ENCODE measurements at places on chromosomes 7 and 10.
A peak's percentile ranks its signal among the peaks of the same experiment; 100 is the strongest.

DNA sequence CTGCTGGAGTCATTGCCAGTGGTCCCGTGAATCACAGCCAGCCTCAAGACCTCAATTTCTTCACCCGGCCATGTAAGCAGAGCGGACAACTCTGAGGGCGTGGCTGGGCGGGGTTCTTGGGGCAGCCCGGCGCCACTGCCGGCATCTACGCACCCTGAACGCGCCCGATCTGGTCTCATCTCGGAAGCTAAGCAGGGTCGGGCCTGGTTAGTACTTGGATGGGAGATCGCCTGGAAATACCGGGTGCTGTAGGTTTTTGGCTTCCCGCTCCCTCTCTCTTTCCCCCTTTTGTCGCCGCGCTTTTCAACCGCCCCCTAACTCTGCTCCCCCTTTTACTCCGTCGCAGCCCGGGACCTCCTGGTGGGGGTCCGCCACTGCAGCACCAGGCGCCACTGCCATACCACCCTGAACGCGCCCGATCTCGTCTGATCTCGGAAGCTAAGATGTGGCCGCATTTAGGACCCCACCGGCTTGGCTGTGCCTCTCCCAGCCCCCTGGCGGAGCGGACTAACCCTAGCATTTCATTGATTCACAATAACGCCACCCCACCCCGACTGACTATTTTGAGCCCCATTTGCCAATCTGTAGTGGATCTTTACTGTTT lies 25.3 kb downstream of the GARIN1A start:
- no peak for DNase-seq

GRCh38 chr10:114024876-114025610 lies 18.6 kb upstream of the ADRB1 start:
- DNase-seq, result peak; percentile 13

GRCh38 chr7:8356071-8356470 lies 77.3 kb upstream of the NXPH1 start:
- DNase-seq, result no peak

DNA sequence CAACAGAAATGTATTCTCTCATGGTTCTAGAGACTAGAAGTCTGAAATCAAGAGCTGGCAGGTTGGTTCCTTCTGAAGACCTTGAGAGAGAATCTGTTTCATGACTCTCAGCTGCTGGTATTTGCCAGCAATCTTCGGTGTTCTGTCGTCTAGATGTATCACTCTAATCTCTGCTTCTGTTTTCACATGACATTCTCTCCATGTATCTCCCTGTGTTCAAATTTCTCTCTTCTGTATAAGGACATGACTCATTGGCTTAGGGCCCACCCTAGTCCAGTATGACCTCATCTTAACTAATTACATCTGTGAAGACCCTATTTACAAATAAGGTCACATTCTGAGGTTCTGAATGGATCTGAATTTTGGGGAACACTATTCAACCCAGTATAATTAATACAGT lies 82.3 kb downstream of the ANKRD7 start:
- DNase-seq, result no peak

- no peak for DNase-seq
Observed at GRCh38 chr7:85774986-85775385, 588.1 kb upstream of the SEMA3D start.

- DNase-seq, result no peak
Observed at GRCh38 chr7:69751026-69751425, 152.8 kb downstream of the AUTS2 start.

- DNase-seq, result no peak
Observed at GRCh38 chr7:87456247-87456646, 19.2 kb downstream of the ABCB4 start.

DNA sequence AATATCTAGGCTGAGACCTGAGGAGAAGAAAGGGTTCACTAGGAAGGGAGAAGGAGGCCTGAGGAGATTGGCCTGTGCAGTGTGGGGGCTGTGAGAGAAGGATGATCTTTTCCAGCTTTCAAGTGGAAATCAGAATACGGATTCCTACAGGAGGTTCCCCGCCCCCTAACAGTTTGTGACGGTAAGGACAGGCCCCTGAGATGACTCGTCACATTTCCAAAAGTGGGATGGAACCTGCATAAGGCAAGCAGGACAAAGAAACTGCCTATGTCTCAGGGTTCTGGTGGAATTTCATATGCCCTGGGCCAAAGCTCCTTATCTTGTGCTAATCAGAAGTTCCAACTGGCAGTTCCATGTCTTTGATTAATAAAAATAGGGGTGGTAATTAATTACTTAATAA lies 275.6 kb downstream of the SNX10 start:
- DNase-seq, result no peak

- DNase-seq, result no peak
Observed at GRCh38 chr7:149735181-149735602, 38.2 kb downstream of the ZNF467 start.

DNA sequence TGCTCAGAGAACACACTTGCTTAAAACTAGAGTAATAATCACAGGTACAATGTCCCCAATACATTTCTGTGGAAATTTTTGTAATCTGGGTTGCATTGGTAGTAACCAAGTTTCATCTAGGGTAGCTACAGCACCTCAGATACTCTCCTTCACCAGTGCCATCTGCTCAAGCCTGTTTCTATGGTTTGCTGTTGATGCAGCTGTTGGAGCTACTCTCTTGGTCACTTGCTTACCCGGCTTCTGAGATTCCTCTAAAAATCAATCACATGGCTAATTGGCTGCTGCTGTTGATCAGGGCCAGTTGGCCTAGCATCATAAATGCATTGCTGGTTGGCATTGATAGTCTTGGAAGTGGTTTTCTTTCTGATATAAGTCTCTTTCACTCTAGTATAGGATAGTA lies 220.8 kb downstream of the BICC1 start:
- DNase-seq, result no peak

GRCh38 chr10:7795605-7796004 lies 7.6 kb downstream of the ATP5F1C start:
- DNase-seq, result no peak

- no peak for DNase-seq
Observed at GRCh38 chr10:81520688-81521087, 354.3 kb upstream of the NRG3 start.

GRCh38 chr10:125035136-125035535 lies 93.2 kb downstream of the ZRANB1 start:
- DNase-seq, result no peak

- DNase-seq, result peak; percentile 91
Observed at GRCh38 chr7:112692333-112692732, 97.9 kb downstream of the TMEM168 start.

GRCh38 chr7:45573661-45574415 lies at the start of gene ADCY1:
TSS of gene ADCY1 (plus strand) at chr7:45574368. CDS start at chr7:45574544, 176 bp downstream.
- peak; percentile 68 for DNase-seq

DNA sequence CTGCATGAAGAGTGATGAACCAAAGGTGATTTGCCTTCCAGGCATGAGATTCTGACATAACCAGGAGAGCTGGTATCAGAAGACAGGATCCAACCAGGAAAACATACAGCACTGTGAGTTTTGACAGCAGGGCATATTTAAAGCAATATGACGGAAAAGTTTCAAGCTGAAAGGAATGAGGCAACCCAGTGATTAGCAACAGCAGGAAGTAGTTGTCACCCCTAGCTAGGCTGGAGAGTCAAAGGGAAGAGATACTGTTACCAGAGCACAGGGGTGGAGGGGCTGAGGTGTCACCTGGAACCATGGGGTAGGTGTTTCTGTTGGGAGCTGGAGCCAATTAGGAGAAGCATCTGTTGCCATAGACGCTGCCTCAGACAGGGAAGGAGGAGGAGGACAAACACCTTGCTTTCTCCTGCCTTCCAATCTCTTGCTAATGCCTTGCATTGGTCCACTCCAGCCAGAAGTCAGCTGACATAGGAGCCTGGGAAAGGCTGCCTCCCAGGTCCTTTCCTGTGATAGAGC lies 125.4 kb upstream of the SORCS3 start:
- DNase-seq, result no peak
